Right forelimb (tissue), 1 donor: ENCODE measurements at places on chromosomes 2 and 18.
A peak's percentile ranks its signal among the peaks of the same experiment; 100 is the strongest.

DNA sequence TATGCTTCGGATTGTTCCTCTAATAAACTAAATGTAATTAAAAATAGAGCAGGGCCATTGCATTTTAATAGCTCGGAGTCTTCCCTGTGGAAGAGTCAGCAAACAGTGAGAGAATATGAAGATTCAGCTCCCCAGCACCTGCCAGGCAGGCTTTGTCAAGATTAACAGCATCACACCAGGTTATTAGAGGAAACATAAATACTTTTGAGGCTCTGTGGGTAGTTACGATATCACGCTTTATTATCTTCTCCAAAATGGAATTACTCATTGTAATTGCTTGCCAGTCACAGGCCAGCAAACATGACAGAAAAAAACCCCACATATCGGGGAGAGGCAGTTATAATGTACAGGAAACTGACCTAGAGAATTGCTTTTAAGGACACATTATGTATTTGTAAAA, 303.9 kb downstream of the CPS1 start:
- DNase-seq: no peak

- DNase-seq: no peak
Measured at GRCh38 chr2:38793511-38793910, 15.5 kb downstream of the GEMIN6 start.

- no peak for DNase-seq
Measured at GRCh38 chr2:227006189-227006897, 157.7 kb downstream of the COL4A4 start.

GRCh38 chr18:5142859-5143258, 54.2 kb downstream of the AKAIN1 start:
- no peak for DNase-seq

DNA sequence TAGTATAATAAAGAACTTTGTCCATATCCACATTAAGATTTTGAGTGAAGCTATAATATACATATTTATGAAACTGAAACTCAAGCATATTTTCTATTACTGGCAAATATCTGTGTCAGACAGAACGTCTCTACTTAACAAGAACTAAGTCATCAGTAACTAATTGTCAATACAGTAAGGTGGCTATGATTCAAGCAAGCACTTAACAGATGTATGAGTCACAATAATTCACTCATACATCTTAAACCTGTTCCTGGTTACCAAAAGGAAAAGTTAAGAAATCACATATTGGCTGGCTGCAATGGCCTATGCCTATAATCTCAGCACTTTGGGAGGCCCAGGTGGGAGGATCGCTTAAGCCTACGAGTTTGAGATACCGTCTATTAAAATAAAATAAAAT, 96.0 kb downstream of the SOS1 start:
- no peak for DNase-seq

GRCh38 chr2:64307421-64307820, 146.5 kb upstream of the LGALSL start:
- DNase-seq: no peak

DNA sequence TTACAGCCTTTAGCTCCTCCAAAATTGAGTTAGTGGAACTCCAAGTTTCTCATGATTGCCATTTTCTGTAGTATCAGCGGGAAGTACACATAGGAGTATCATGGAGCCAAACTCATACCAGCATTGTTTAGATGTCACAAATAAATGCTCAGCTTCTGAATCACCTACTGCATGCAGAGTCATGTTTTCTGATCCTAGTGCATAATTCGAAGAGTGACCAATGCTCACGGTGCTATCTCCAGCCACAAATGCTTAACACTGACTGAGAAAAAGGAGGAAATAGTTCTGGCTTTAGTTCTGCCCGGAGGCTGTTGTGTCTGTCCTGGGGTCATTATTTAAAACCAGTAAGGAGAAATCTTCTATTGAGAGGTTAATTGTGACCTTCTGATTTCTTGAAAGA, 45.4 kb upstream of the LRATD1 start:
- DNase-seq: no peak

DNA sequence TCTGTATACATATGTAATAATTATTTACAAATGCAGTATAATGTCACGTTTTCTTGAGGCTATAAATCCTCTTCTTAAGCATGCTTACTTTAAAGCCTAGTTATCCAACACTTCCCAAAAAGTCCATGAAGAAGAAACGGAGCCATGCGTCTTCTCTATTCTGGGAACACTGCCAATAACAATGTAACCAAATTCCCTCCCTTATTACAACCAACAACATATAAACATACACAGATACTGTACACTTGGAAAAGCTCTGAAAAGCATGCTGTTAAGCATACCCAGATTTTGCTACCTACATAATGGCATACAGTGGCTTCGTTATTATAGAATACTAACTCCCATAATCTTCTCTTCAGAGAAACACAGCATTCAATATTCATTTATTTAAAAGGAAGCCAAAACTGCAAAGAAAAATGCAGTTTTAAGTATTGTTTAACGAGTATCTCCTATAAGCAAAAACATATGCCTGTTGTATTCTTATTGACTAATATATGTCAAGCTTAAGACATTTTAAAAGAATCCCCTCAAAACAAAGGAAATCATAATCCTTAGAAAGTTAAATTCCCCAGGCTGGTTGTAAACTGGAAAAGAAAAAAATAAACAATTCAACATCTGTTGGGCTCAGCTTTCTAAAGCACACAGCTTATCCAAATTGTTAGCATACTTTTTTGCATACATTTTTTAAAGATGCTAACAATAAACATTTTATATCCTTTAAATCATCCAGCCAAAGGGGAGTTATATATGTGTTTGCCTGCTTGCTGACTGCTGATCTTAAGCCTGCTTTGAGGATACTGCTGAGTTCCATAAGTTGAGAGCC, 83.4 kb downstream of the SLC25A12 start:
- no peak for DNase-seq

DNA sequence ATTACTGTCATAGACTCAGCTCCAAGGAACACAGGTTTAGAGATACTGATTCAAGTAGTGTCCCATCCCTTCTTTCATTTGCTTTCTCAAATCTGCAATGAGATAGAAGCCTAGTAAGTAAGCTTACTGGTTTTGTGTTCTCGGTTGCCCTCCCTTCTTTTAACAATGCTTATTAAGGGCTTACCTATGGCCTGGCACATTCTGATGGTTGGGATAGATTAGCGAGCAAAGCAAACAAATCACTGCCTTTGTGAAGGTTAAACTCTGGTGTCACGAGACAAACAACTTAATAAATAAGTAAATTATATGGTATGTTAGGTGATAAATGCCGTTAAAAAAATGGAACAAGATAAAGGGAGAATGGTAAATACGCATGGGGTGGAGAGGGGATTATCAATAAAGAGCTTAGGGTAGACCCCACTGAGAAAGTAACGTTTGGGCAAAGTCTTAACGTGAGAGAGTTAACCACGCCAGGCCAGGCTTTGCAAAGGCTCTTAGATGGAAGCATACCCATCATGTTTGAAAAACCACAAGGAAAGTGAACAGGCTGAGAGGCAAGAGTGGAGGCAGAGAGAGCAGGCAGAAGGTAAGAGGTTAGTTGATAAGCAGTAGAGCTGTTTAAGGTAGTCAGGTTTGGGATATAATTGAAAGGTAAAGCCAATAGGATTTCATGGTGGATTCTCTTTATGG, 31.0 kb downstream of the EIF2AK3 start:
- no peak for DNase-seq

- no peak for DNase-seq
Measured at GRCh38 chr2:23513872-23514793, 129.2 kb downstream of the KLHL29 start.

DNA sequence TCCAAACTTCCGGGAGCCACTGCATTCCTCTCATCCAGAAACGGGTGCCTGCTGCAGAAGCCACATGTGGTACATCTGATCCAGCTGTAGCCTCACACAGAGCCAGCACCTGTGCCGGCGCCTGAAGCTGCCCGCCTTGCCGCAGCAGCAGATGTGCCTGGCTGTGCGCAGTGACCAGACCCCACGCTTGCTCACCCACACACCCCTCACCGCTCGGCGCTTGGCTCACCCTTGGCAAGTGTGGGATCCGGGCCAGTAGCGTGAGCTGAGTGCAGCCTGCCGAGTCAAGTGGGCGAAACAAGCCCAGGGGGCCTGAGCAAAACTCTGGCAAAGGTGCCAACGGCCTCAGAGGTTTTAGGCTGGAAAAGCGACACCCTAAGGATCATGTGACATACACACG, 220.1 kb upstream of the TMEFF2 start:
- no peak for DNase-seq

- DNase-seq: no peak
Measured at GRCh38 chr2:240456447-240457222, 21.2 kb downstream of the GPC1 start.

GRCh38 chr2:58594175-58594574, 353.1 kb upstream of the FANCL start:
- DNase-seq: no peak

- no peak for DNase-seq
Measured at GRCh38 chr2:205612636-205613035, 69.7 kb upstream of the NRP2 start.

DNA sequence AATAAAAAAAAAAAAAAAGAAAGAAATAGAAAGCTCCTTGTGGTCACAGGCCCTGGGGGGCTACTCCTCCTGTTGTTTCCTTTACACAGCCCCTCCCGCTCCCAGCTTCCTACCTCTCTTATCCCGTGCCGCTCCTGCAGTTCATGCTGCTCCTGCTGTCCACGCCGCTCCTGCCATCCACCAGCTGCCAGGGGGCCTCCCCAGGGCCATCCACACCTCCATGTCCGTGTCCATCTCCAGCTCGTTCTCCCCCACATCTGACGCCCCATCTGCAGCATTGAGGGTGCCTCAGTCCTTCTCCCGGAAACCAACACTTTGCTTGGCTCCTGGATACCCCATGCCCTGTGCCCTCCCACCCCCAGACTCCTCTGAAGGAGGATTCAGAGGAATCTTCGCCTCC, 191.7 kb downstream of the EIPR1 start:
- DNase-seq: no peak

GRCh38 chr2:8551622-8552074, 130.2 kb upstream of the ID2 start:
- DNase-seq: peak; percentile 31

GRCh38 chr2:139228276-139228675, 448.1 kb upstream of the NXPH2 start:
- no peak for DNase-seq

DNA sequence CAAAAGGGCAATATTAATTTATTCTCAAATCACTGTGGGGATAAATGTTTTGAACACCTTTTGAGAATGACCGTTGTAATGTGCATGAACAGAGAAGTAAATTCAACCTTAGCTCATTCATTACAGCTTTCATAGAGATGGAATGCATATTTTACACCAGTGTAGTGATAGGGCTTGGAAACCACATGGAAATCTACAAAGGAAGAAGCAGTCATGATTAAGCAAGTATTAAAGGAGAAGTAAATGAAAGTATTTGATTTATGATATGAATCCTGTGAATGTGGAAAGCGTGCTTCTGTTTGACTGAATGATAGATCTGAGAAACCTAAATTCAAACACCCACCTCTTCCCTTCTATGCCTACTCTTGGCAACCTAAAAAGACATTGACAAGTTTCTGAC, 64.7 kb downstream of the CDH7 start:
- DNase-seq: no peak

DNA sequence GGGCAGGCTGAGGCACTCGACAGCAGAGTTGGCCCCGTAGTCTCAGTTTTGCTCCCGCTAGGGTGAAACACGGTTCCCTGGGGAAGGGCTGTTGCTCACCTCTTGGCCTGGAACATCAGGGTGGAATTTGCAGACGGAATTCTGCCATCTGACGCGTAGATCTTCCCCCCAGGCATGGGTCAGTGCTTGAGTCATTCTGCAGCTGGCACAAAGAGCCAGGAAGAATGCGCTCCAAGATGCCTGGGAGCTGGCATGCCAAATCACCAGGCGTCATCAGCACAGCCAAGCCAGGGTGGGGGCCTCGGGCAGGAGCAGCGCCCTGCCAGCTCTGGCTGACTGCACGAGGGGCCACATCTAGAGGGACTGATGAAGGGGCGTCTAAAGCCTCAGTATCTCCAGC, 42.7 kb downstream of the ODC1 start:
- DNase-seq: peak; percentile 74

GRCh38 chr2:25979001-25979400, 3.3 kb downstream of the KIF3C start:
- no peak for DNase-seq

GRCh38 chr18:78779996-78780718, 199.5 kb upstream of the SALL3 start:
- no peak for DNase-seq

GRCh38 chr2:191051825-191052778, 38.1 kb upstream of the STAT1 start:
- peak; percentile 42 for DNase-seq

GRCh38 chr2:100113990-100114433, 28.4 kb downstream of the AFF3 start:
- no peak for DNase-seq

GRCh38 chr2:217994776-217995274, 8.0 kb downstream of the TNS1 start:
- no peak for DNase-seq

- DNase-seq: no peak
Measured at GRCh38 chr2:121911036-121911435, 155.6 kb downstream of the TSN start.

DNA sequence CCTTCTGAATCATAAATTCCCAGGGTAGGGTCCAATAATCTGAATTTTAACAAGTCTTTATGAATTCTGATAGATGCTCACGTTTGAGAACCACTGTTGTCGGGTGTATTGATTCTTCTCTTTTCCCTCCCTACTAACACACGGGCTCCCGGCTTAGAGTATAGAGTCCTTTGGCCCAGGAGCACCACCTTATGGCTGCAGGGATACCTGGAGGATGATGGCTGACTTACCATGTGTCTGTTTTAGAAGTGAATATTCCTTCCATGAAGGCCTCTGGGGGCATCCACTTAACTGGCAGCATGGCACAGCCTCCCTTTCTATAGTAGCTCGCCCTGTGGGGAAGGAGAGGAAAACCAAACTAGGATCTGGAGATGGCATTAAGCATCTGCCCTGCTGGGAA, 91.7 kb downstream of the CLIP4 start:
- no peak for DNase-seq
